ENCODE measurements at places on chromosomes 4 and X.

DNA sequence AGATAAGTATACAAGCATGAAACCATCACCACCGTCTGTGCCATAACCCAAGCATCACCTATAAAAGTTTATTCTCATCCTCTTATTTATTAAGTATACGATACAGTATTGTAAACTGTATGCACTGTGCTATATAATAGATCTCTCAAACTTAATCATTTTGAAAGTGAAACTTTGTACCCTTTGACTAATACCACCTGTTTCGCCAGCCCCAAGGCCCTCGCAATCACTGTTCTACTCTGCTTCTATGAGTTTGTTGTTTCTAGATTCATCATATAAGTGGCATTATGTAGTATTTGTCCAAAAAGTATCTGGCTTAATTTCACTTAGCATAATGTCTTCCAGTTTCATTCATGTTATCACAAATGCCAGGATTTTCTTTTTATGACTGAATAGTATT, 72.1 kb upstream of the DOCK11 start:
- no peak for DNase-seq

DNA sequence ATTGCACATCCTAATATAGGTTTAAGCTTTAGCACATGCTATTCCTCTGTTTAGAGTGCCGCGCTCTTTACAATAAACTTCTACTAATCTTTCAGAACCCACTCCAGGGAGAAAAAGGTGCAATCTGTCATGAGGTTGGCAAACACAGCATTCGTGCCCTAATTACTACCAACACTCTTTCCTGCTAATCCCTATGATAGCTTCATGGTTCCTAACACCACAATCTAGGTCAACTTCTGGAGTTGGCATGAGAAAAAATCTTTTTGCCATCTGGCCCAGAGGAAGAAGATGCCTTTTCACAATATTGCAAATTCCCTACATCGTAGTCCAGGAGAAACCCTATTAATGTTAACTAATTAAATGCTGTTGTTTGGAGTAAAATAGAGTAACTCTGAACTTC, 39.6 kb downstream of the TMA16 start:
- no peak for DNase-seq

GRCh38 chrX:39904816-39905537, 192.8 kb downstream of the BCOR start:
- DNase-seq, result no peak

DNA sequence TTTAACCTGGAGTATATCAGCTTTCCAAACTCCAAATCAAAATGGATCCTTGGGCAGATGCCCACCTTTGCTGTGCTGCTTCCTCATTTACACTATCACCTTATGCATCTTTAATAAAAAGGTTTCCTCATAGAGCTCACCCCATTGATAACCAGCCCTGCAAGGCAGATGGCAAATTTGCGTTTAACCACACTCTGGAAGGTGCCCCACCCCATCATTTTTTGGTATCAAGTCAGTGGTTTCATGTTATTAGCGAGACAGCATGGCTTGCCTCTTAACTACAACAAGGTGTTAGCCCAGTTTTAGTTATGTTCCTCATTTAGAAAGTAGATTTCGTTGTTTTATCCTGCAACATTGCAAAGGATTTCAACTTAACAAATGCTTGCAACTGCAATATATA, 214.0 kb upstream of the WDFY3 start:
- no peak for DNase-seq

GRCh38 chr4:175824076-175824475, 12.0 kb upstream of the GPM6A start:
- no peak for DNase-seq

DNA sequence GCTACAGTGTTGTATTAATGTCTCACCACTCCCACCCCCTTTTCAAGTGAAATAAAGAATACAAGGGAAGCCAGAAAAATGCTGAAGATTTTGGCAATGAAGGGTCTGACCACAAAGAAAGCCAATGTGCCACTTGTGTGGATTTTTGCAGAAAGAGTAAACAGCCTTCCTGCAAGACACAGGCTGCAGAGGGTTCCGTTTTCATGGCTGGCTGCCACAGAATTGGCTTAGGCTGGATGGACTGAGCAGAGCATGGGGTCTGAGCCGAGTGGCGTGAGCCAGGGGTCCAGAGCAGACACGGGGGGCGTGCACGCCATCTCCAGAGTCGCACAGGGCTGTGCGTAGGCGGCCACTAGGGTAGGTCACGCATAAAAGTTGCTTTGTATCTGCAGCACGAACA, 69.2 kb downstream of the MTNR1A start:
- DNase-seq, result no peak

- DNase-seq, result no peak
Observed at GRCh38 chrX:5823903-5824302, 404.8 kb downstream of the NLGN4X start.

DNA sequence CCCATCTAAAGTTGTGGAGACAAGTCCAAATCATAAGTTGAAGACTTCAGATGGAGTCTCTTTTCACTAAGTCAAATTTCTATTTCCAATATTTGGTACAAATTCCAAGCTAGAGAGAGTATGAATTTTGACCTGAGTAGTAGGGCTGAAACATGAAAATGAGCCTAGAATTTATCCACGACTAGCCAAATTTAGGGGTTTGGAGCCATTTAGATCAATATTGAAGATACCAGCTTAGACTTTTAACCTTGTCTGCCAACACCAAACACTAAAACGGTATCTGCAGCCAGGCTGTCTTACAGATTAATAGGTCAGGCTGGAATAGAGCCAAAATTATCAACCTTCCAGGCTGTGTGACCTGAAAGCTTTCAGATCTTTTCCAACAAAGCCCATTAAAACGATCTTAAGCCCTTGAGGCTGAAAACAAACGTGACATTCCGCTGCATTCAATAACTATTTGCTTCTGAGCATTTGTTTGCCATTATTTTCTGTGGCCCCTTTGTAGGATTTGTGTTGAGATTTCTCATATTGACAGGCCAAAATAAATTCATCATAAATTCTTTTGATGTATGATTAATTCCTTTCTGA, 268.7 kb upstream of the DKK2 start:
- DNase-seq, result no peak
